NCI-H1105 treated with DMSO at 0.1 percent for 48 hours (cell line): ENCODE measurements at places on chromosomes 12 and 14.

DNA sequence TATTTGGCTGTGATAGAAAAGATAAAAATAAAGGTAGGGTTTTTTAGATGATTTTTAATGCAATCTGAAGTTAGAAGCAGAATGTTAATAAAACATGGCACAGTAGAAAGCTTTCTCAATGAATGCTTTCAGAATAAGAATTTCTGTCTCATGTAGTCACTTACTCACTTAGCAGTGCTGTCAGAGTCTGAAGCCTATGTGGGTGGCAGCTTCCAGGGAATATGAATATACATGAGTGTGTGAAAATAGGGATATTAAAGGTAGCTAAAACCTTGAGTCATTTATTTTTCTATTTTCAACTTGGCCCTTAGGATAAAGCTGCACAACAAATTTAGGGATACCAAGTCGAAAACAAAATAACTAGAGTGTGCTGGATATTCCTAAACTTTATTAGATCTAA is 427.9 kb downstream of the AEBP2 start:
- DNase-seq: no peak

- DNase-seq: peak; percentile 49
These were observed 282.8 kb downstream of the PAWR start for GRCh38 chr12:79407671-79408622.

DNA sequence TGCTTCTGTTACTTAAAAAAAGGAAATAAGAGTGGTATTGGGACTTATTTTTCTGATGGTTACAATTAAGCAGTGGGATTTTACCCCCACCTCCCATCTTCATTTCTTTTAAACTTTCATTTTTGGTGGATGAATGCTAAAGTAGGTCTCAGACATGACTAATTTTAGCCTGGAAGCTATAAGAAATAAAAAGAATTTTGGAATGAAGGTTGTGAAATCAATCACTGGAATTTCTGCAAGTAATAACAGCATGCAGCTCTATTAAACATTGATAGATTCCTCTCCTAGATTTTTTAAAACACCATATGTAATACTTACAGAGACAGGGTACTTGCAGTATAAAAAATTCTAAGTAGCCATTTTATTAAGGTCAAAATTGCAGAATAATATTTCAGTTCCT is 164.2 kb upstream of the CLEC14A start:
- no peak for DNase-seq

DNA sequence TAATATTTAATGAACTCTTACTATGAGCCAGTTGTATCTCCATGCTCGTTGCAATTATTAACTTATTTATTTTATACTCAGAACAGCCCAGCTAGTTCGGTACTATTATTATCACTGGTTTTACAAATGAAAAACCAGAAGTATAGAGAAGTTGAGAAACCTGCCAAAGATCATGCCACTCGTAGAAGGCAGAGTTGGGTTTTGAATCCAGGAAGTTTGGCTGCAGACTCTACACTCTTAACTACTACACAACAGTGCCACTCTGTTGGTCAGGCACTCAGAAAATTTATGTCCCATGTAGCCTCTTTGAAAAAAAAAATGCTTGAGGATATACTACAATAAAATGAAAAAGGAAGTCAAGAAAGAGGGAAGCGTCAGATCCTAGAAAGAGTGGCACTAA is 71.5 kb upstream of the ARID2 start:
- DNase-seq: no peak
